Left renal cortex interstitium (tissue), 4 donors: ENCODE measurements at places on chromosomes 12 and 14. TPM values are rescaled to one million over a fixed set of nuclear protein-coding genes. Genes with fewer than 3 reads are reported as not detected.

- DNase-seq, result no peak
These were observed 335.0 kb downstream of the BCL11B start for GRCh38 chr14:98937021-98937420.

- no peak for DNase-seq
These were observed 35.2 kb upstream of the RIC8B start for GRCh38 chr12:106739318-106739717.

DNA sequence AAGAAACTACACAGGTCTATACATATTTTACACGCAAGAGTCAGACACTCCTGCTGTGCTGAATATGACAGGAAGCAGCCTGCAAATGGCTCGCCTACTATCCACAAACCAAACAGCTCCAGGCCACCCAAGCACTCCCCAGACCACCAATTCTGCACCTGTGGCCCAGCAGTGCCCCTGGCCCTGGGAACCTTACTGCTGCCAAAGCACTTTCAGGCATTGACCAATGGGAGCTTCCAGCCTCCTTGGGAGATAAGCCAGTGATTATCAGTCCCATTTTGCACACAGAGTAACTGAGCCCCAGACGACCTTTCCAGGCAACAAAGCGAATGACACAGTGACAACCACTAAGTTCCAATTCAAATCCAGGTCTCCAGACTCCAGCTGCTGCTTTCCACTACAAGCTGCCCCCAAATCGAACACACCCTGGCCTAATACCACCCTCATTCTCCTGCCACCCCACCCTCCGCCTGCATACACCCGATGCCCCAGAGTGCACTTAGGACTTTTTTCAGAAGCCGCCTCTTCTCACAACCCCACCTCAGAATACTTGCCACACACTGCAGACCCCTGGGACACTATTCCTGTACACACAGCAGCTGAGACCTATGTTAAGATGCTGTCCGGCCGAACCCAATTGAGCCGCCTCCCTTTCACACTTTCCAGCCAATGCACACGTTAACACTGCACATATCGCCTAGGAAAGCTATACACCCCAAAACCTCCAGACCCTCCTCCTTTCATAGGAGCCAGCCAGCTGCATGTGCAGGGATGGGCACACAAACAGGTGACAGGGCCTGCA, 126.1 kb upstream of the PRMT8 start:
- no peak for DNase-seq

The KRT6C gene
- polyA plus RNA-seq, result not detected

The MYH7 gene
- polyA plus RNA-seq, result 0.27 TPM

DNA sequence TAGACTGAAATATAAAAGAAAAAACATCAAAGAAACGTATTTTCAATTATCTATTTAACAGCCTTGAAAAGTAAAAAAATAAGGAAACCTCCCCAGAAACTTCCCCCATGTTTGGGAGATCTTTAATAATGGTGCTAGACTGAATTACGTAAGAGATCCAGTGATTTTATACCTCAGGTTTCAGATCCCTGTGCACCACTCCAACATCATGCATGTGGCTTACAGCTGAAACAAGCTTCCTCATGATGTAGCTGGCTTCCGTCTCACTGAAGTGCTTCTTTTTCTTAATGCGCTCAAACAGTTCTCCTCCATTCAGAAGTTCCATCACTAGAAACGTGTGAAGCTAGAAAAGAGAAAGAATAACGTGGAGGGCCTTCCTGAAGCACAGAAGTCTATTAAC, 78.0 kb upstream of the TTC7B start:
- DNase-seq, result no peak

- no peak for DNase-seq
These were observed 84.0 kb downstream of the PTPN21 start for GRCh38 chr14:88470542-88471440.

The TSPAN8 gene
- 27.4 TPM for polyA plus RNA-seq

DNA sequence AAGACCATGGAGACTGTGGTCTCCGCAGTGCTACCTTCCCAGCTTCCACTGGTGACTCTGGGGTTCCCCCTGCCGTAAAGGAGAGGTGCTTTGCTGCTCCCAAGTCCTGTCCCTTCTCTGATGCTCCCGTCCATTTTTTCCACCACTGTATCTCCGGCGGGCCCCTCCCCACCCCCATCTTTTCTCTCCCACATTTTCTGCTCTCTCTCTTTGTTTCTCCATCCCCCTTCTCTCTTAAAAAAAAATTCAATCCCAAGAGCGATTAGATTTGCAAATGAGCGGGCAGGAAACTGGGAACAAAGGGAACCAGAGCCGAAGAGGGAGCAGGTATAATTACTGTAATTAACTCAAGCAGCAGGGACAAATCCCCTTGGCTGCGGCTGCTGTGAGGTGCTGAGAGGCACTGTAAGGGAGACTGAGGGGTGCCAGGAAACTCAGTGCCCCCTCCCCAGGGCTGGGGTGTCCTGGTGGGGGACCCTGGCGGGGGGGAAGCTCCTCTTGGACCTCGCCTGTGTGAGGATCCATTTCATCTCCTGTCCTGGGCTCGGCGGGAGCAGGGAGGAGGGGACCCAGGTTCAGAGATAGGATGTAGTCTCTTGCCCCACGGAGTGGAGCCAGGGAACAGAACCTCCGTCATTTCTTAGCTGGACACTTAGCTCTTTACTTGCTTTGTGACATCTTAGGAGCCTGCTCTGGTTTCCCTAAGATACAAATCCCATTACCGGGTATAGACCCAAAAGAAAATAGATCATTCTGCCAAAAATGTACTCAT, 140.4 kb upstream of the NRXN3 start:
- no peak for DNase-seq

DNA sequence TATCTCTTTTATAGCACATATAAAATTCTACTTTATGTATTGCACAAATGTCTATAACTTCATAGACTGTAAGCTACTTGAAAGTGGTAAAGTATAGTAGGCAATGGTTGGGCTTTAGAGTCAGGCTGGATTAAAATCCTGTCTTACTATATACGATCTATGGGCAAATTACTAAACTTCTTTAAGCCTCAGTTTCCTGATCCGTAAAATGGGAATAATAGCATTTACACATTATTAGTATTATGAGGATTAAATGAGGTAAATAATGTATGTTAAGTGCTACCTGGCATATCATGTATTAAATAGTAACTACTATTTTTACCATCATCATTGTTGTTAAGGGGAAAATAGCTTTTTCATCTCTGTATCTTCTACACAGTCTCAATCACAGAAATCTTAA, 14.4 kb downstream of the POLE2 start:
- DNase-seq, result no peak

DNA sequence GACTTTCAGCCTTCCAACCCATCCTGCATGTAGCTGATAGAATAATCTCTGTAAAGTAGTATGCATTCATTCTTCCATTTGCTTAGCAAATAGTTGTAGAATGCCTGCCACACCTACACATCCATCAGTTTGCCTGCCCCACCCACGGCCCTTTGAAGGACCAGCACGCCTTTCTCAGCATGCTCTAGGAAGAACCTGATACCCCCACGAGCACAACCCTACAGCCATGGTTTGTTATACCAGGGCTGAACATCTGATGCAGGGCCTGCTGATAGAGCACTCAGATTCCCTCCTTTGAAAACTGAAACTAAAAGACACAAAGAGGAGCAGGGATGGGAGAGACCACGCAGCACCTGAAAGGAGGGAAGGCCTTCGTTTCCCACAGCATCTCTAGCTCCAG, 205.1 kb downstream of the ANO2 start:
- no peak for DNase-seq

DNA sequence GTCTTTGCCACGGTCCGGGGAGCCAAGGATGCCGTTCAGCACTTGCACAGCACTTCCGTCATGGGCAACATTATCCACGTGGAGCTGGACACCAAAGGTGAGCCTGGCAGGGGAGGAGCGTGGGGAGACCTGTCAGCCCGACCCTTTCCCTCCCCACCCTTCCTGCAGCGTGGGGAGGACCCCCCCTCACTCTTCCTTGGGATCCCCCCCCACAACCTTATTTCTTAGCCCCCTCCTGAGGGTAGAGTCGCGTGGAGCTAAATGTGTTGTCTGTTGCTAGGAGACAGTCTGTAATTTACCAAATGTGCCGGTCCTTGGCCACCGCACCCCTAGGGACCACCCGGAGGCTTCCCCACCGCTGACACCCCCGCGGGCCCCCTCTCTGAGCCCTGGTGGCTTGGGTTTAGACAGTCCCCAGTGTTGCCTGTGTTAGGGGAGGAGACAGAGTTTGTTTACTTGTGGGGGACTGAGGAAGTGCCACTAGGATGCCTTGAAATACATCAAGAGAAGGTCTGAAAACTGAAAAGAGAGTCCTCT, 2.3 kb downstream of the SETD1B start:
- DNase-seq, result no peak

DNA sequence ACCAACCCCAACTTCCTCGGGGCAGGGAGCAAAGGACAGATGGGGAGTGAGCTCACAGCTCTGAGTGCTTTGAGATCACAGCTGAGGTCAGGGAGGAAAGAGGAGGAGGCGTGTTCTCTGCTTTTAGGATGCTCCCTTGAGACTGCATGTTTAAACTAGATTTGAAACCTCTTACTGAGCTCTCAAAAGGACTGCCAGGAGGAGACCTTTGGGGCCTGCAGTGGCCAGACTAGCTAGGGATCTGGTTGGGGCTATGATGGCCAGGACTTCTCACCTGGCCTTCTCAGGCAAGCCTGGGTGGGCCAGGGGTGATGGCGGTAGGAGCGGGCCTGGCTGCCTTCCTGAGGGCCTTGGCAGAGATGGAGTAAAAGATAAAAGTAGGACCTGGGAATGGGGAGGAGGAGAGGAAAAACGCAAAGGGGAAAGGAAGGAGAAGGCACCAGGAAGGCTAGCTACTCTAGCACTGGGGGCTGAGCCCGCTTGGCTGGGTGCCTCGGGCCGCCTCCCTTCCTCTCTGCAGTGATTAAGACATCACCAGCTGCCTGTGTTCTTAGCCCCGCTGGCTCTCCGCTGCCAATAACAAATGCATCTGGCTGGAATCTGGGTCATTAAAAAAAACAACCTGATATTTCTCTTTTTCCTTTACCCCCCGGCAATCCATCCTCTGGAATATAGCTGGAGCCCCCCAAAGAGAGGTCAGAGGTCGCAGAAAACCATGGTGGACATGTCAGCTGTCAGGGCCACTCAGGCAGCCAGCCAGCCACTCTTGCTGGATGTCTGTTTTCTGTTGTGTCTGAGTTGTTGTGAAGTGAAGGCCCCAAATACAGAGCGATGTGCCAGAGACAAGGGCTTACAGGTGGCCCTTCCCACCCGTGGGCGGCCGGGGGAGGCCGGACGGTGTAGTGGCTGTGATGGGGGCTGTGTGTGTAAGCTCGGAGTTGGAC, 141.3 kb downstream of the TSPAN9 start:
- DNase-seq, result no peak

The GZMB gene
- 0.65 TPM for polyA plus RNA-seq

- DNase-seq, result no peak
These were observed 45.1 kb downstream of the TBX3 start for GRCh38 chr12:114638790-114639435.
